ENCODE measurements at places on chromosomes 2 and 18.

DNA sequence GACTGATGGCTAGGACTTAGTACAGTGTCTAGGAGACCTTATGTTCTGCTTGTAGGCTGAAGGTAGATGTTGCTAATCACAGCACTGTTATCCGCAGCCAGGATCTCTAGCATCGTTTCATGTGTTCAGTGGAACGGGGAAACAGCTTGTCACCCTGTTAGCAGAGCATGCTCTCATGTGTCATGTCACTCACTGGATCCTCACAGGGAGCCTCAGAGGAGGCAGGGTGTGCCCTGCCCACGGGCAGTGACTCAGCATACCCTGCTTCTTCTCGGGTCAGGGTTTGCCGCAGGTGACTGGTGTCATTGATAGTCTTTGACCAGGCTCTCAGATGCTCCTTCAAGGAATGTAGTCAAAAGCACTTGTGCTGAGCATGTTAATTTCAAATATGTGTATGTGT, 44.4 kb downstream of the RPIA start:
- peak; percentile 11 for DNase-seq

DNA sequence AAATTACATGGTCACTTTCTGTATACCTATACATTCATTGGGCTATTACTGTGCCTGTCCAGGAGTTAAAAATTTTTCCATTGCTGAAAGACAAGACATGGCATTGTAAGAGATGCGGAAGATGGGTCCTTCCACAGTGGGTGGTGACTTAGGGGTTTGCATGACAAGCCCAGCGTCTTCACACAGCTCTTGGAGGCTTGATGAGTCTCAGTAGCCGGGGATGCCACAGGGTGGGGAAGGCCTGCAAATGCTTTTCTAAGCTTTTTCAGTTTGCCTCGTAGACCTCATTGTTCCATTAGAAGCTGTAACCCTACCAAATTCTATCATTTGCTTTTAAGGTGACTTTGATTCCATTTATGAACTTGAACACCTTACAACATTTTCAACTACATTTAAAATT, 18.1 kb upstream of the MAPRE3 start:
- no peak for DNase-seq

DNA sequence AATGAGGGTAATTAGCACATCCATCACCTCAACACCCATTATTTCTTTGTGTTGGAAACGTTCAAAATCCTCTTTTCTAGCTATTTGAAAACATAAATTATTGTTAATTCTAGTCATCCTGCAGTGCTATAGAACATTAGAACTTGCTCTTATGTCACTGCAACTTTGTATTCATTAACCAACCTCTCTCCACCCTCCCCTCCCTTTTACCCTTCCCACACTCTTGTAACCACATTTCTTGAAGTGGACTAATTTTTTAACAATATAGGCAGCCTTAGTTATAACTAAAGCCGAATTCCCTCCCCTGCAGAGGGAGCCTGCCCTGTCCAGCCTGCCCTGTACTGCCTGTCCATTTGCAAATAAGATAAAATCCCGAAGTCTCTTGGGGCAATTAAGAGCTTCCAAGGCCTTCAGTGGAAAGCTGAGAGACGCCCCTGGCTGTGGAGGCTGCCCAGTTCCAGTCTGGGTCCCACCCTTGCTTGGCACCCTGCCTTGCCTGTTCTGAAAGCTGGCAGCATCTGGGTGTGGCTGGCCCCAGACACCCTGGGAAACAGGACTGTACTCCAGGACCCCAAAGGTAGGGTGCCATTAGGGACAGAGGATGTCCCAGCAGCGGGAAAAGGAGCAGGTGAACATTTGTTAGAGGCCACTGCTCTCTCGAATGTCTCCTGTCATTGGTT, 65.1 kb downstream of the MEX3C start:
- no peak for DNase-seq

DNA sequence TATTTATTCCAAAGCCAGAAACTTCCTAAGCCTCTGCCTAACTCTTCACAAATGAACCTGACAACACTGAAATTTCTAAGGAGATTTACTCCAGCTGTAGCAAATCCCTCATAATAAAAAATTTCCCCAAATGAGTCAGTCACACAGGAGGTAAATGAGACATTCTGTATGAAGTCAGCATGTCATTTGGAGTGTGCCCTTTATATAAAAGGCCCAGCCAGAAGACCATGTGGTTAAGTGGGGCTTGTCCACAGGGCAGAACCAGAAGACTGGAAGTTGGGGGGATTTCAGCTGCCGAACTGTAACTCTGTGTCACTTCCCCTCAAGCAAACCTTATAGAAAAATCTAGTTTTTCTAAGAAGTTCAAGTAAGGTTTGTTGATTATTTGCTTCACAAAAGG, 30.2 kb downstream of the NRP2 start:
- no peak for DNase-seq

DNA sequence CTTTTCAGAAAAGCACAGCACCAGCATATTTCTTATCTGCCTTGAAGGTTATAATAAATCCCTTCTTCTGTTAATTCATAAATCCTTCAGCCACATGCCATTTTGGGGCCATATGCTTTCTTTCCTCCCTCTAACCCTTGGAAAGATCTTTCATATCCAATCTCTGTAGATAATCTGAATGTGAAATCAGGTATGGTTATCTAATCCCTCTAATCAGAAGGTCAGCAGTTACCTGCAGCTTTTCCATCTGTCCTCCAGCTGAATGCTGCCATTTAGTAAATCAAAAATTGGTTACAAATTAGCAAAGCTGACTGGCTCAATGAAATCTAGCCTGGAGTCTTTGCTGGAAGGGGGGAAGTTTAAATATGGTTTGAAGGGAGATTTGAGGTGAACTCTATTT, 230.5 kb downstream of the PIK3C3 start:
- no peak for DNase-seq

GRCh38 chr2:8281950-8282857, 399.7 kb upstream of the ID2 start:
- DNase-seq, result no peak

DNA sequence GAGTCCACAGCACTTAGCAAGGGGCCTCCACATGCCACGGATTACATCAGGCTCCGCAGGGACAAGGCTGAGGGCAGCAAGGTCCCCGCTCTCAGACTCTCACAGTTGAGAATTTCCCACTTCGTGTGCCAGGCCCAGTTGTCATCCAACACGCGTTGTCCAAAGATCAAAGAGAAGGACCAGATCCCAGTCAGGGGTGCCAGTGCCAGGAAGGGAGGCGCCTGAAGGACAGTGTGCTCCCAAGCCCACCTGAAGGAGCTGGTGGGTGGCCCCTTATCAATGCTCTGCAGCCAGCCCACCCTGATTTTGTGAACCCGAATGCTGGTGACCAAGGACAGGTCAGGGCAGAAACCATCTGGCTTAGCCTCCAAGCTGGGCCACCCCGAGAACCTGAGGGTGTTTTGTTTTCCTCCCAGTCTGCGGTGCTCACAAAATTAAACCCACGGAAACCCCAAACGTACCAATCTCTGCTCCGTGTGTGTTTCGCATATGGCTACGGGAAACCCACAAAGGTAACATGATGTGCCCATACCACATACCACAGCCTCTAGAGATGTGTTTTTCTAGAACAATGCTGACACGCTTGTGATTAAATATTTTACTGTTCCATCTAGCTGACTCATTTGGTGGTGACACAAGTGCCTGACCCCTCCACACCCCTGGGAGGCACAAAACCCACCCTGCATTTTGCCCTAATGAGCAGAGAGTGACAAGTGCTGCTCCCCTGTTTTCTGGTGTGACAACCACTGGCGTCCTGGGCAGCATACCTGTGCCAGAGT, 24.5 kb downstream of the CRACDL start:
- DNase-seq, result no peak

DNA sequence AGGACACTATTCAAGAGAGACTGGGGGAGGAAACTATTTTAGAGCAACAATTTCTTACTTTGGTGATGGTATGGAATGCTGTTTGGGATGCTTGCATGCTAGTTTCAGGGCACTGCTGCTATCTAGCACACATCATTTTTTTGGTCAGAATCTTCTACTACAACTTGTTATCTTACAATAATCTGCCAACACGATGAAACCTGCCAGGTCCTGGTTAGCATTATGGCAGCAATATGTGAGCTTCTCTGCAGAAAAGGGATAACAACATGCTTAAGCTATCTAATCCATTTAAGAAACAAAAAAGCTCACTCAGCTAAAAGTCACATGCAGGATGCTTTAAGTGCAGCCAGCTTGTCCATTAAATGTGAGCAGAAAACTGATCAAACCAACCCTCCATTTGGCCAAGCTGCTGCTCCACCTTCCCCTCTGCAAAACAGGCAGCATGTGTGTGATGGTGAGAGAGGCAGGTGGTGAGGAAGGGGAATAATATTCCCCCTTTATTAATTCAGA, 30.1 kb downstream of the GAREM2 start:
- no peak for DNase-seq

DNA sequence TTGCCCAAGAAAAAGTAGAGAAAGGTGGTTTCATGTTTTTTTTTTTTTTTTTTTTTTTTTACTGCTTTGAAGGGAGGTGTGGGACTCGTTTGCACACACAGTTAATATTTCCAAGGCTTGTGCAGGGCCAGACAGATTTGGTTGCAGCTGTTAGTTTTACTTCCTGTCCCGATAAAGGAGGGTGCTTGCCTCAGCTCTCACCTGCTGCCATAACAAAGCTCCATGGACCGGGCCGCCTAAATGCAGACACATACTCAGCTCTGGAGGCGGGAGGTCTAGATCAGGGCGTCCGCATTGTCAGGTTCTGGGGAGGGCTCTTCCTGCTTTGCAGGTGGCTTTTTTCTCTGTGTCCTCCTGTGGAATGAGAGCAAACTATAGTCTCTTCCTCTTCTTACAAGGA, 69.9 kb downstream of the ODC1 start:
- no peak for DNase-seq

All from stimulated activated CD8-positive, alpha-beta memory T cell treated with anti-CD3 and anti-CD28 coated beads, Interleukin-4, amount 100 ng/mL, for 4 hours (primary cell).